D341Med (cell line): ENCODE measurements at places on chromosomes 11 and 22.

DNA sequence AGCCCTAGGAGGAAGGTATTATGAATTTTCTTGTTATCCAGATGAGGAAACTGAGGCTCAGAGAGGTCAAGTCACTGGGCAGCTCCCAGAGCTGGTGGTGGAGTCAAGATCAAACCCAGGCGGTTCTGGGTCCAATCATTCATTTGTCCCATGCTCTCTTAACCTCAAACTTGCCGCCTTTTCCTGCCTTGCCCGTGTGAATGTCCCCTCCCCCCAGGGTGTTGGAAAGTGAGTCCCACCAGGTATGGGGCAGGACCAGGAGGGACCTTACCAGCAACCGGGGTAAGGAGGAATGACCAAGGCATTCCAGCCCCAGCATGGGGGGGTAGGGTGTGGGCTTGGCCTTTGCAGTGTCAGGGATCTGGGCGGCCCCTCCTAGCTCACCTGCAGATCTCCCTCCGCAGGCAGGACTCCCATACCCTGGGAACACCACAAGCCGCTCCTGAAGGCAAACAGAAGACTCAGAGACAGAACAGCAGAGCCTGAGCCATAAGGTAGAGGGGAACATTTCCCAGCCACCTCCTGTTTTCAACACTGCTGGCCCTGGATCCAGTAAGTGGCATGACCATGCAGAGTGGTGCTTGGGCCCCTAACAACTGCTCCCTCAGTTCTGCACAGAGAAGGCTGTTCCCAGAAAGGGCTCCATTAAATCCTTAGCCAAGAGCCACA lies 41.2 kb upstream of the SYT7 start:
- peak; percentile 14 for DNase-seq

GRCh38 chr22:39176143-39176713 lies 23.7 kb upstream of the CBX7 start:
- no peak for DNase-seq

DNA sequence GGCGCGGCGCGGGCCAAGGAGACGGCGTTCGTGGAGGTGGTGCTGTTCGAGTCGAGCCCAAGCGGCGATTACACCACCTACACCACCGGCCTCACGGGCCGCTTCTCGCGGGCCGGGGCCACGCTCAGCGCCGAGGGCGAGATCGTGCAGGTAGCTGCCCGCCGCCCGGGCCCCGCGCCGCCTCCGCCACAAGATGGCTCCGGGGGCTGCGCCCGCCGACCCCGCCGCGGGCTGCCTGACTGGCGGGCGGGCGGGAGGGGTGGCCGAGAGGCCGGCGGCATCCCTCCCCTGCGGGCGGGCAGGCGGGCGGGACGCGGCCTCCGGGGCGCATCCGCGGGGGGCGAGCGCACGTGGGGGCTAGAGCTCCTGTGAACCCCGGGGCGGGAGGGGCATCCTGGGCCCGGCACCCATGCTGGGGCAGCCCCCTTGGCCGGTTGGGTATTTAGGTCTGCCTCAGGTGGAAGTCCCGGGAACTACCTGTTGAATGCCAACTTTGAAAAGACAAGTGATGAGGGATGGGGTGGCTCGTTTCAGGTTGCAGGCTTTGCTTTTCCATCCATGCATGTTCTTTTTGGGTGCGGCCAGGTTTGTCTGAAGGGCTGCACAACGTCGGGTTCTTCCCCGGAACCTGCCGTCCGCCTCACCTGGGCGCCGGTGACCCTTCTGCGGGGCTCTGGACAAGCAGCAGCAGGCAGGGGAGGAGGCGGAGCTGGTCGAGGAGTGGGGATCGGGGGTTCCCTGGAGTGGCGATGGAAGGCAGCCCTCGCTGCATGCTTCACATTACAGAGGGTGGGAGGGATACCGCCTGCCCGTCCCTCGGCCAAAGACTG lies 760 bp downstream of the ZNRF3 start:
- DNase-seq, result peak; percentile 73

- no peak for DNase-seq
These were observed 3.0 kb downstream of the YWHAH start for GRCh38 chr22:31947296-31947695.

DNA sequence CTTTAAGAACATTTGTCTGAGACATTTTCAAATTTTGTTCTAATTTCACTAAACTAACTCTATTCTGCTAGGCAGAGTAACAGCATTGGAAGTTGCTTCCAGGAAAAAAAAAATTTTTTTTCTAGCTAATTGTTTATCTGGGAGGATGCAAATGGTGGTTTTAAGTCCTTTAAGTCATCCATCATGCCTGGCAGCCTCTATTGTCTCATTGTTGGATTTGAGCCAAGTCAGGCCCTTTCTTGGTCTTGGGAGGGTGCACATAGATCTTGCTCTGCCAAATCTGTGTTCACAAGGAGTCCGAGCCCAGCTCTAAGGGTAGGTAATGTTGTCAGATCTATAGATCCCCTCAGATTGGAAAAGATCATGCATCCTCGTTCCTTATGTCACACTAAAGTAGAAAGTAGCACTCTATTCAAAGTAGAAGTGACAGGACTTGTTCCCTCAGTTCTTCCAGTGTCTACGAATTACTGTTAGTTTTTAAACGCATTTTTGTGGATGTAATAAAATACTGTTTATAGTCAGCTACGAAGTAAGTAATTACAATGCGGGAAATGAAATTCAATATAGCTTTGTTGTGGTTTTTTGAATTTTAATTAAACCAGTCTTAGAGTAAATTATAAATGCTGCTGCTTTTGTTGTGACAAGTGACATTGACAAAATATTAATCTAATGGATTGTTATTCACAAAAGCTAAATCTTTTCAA lies 166.0 kb upstream of the RASSF10 start:
- DNase-seq, result peak; percentile 59

- no peak for DNase-seq
These were observed 20.5 kb upstream of the EFCAB6 start for GRCh38 chr22:43832393-43833265.

GRCh38 chr11:92159931-92160330 lies 64.7 kb upstream of the FAT3 start:
- no peak for DNase-seq

- no peak for DNase-seq
These were observed 25.0 kb upstream of the CACNG2 start for GRCh38 chr22:36728505-36728904.

- DNase-seq, result peak; percentile 84
These were observed 22.3 kb downstream of the HPS4 start for GRCh38 chr22:26461188-26461810.

GRCh38 chr11:77479746-77480352 lies 6.0 kb upstream of the PAK1 start:
- no peak for DNase-seq

DNA sequence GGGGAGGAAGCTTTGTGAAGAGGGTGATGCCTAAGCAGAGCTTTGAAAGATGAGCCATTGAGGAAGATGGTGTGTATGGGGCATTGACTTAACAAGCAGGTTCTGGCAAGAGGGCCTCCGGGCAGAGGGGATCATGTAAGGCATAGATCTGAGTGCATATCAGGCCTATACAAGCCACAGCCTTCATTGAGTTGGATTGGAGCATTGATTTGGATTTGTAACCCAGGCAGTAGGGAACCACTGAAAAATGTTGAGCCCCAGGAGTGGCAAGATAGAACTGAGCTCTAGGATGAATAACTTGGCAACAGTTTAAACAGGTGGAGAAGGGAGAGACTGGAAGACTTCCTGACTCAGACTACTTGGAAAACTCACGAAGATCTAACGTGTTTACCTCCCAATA lies 21.4 kb downstream of the PANX1 start:
- no peak for DNase-seq

- DNase-seq, result no peak
These were observed 82.9 kb upstream of the FAT3 start for GRCh38 chr11:92141725-92142124.

DNA sequence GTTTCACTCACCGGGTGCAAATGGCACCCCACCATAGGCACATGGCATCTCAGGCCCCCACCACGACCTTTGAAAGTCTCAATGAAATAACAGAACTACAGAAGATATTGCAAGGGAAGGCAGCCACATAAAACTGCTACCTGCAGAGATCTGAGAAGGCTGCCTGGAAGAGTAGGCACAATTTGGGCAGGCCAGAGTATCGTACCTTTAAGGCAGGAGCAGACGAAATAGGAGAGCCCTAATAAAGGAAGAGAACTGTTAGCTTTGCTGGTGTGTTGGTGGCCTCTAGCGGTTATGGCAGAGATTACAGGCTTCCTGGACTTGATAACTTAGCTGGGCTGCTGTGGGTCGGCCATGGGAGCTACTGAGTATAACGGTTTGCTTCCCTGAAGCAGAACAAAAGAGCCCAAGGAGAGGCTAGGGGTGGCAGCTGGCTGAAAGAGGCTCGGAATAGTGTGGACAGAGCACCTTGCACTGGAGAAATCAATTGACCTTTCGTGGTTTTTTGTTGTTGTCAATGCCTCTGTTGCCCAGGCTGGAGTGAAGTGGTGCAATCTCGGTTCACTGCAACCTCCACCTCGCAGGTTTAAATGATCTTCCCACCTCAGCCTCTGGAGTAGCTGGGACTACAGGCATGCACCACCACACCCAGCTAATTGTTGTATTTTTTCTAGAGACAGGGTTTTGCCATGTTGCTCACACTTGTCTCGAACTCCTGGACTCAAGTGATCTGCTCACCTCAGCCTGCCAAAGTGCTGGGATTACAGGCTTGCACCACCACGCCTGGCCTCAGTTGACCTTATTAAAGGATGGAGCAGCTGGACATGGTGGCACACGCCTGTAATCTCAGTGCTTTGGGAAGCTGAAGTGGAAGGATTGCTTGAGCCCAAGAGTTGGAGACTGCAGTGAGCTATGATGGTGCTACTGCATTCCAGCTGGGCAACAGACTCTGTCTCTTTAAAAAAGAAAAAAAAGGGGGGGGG lies 4.8 kb downstream of the SDF2L1 start:
- peak; percentile 70 for DNase-seq

DNA sequence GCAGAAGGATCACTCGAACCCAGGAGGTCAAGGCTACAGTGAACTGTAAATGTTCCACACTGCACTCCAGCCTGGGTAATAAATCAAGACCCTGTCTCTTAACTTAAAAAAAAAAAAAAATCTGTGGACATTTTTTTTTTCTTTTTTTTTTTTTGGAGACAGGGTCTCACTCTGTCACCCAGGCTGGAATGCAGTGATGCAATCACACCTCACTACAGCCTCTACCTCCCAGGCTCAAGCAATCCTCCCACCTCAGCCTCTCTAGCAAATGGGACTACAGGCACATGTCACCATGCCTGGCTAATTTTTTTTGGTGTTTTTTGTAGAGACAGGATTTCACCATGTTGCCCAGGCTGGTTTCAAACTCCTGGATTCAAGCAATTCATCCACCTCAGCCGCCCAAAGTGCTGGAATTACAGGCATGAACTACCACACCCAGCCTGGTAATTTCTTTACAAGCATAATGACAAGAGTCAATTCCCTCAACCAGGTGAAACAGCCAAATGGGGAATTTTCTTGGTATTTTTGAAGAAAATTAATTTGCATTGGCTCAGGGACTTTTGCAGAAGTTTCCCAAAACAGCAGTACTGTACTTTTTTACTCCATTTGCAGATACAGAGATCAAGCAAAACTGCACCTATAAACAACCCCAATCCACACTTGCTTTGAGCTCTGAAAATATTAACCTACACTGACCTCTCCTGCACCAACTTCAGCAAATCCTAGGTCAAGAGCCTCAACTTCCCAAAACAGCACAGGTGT lies 44.0 kb downstream of the MRTFA start:
- no peak for DNase-seq
